A549 treated with DMSO at 1 μM for 4 hours (cell line): ENCODE measurements at places on chromosomes 1 and 21. TPM values are rescaled to one million over a fixed set of nuclear protein-coding genes. Genes with fewer than 3 reads are reported as not detected.

FCRL2 gene
- total RNA-seq: not detected in 5 replicates

C2CD2 gene
- 10.4 to 11.6 TPM (median 10.7 TPM) in 5 replicates for total RNA-seq

ORC1 gene
- total RNA-seq: 19.7 to 23.7 TPM (median 20.9 TPM) in 5 replicates

SIK1 gene
- total RNA-seq: 9.8 to 19.2 TPM (median 16.6 TPM) in 5 replicates

TAS1R1 gene
- total RNA-seq: not detected in 5 replicates

CFAP45 gene
- 0.50 to 1.5 TPM (median 0.70 TPM) in 5 replicates for total RNA-seq

OR2M3 gene
- not detected in 5 replicates for total RNA-seq

ATP6V1G3 gene
- not detected in 5 replicates for total RNA-seq

S100A9 gene
- 0.52 to 1.0 TPM (median 0.95 TPM) in 5 replicates for total RNA-seq

GBP7 gene
- total RNA-seq: not detected in 5 replicates

CBR3 gene
- 12.3 to 16.7 TPM (median 14.1 TPM) in 5 replicates for total RNA-seq

PDIK1L gene
- total RNA-seq: 1.6 to 2.3 TPM (median 2.1 TPM) in 5 replicates
